Activated gamma-delta T cell treated with Interleukin-2 at 50 U/mL for 16 hours (primary cell): ENCODE measurements at places on chromosomes 1 and 21.

DNA sequence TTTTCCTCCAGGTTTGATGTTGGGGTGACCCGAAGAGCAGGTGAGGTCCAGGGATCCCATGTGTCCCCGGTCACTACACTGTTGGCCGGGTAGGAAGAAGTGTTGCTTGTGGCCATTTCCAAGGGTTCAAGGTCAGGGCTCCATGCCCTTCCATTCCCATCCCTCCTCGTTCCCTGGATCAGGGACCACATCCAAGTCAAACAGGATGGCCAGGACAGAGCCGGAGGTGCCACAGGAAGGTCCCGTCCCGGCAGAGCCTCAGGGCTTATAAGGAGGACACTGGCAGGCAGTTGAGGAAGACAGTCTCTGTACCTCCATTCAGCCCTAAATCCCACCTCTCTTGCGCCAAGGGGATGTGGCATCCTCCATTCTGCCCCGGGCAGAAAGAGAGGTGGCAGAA, 22.0 kb upstream of the FAM131C start:
- no peak for DNase-seq

GRCh38 chr1:8398677-8399076, 80.8 kb downstream of the SLC45A1 start:
- DNase-seq: no peak

- no peak for DNase-seq
These were observed 1.7 kb downstream of the WASF2 start for GRCh38 chr1:27487966-27488884.

DNA sequence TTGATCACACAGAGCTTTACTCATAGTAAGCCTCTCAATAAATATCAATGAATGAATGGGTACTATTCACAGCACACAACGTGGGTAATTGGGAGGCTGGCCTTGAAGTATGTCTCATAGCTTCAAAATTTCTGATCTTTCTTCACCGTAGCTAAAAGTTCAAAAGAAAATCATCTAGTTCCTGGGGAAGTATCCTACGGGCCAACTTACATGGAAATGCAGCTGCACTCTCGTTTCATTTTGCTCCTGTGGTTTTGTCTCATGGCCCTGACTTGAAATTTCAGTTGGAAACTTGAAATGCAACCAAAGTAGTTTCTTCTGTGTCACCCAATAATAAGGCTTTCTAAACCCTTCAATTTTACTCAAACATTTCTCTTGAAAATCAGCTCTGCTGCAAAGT, 76.1 kb upstream of the CNIH3 start:
- DNase-seq: no peak

DNA sequence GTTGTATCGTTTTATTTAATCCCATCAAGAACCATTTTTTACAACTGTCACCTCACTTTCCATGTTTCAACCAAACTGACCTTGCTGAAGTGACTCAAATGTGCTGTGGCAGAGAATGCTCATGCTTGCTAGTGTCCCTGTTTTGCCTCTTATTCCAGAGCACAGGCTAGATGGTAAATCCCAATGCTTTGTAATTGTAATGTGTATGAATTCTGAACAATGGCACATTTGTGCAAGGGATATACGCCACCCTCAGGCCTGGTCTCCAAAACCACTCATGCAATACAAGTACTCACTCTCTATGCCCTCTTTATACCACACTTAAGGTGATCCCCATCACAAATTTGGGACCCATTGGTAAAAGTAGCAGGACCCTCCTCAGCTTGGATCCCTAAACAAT, 313.6 kb downstream of the HHIPL2 start:
- no peak for DNase-seq

- no peak for DNase-seq
These were observed 1.7 kb upstream of the PTPRC start for GRCh38 chr1:198637157-198637556.

- DNase-seq: no peak
These were observed 24.4 kb upstream of the GJB5 start for GRCh38 chr1:34730485-34730884.

DNA sequence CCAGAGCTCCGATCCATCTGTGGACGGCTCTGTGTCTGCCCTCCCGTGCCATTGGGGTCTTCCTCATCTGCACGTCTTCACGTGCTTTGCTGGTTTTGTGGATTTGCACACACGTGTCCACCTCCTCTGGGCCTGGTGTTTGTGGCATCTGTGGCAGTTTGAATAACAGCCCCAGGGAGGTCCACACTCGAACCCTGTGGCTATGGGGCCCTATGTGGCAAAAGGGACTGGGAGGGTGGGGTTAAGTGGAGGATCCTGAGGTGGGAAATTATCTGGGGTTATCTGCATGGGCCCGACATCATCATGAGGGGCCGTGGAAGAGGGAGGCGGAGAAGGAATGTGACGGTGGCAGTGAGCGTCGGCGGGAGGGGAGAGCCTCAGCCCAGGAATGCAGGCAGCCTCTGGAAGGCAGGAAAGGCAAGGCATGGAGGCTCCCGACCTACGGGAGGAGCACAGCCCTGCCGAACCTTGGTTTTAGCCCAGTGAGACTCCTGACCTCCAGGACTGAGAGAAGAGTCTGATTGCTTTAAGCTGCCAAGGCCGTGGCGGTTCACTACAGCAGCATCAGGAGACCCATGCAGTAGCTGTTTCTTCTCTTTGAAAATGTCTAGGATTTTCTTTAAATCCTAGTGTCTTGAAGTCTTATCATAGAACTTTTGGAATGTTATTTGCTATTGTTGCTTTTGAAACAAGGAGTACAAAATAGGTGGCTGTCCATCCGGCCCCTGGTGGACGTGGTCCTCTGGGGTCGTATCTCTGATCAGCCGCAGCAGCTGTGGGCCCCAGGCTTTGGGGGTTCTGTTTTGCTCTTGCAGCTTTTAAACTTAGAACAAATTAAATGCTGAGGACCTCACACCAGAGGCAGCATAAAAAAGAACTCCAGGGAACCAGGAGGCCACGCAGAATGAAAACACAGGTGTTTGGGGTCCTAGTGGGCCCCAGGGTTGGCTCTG, 40.0 kb upstream of the LRRC3 start:
- no peak for DNase-seq

DNA sequence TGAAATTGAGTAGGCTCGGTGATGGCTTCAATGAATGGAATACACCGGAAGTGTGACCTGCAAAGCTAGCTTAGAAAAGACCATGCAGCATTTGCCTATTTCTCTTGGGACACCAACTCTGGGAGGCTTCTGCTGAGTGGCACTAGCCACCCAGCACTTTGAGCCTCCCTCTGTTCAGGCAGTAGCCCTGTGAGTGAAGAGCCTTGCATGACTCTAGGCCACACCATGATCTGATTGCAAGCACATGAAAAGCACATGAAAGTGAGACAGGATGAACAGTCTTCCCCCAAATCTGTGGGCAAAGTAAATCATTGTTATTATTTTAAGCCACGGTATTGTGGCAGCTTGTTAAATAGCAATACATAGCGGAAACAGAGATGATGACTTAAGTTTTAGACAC, 2.8 kb downstream of the CD48 start:
- no peak for DNase-seq

DNA sequence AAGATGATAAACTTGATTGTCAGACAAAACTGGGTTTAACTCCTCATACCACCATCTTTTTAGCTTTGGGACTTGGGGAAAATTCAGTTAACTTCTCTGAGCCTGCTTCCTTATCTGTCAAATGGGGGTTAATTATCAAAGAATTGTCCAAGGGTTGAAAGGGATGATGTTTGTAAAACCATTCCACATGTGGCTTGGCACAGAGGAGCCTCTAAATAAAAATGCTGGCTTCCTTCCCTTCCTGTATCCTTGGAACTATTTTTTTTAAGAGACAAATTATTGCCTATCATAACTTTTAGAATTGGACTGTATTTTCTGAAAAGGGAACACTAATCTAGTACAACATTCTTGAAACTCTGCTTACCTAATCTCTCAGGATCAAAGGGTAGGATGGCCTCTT, 143.4 kb upstream of the USP24 start:
- no peak for DNase-seq

- DNase-seq: no peak
These were observed 9.9 kb upstream of the KLF18 start for GRCh38 chr1:44151332-44151731.

GRCh38 chr1:247297263-247298123, 34.2 kb downstream of the ZNF496 start:
- no peak for DNase-seq

GRCh38 chr1:89262643-89263042, 10.0 kb downstream of the GBP5 start:
- DNase-seq: no peak

- no peak for DNase-seq
These were observed 110.5 kb downstream of the MAST2 start for GRCh38 chr1:45913731-45914501.

GRCh38 chr1:64834734-64835133, 89.9 kb downstream of the RAVER2 start:
- no peak for DNase-seq

GRCh38 chr1:84208935-84209334, 64.9 kb downstream of the PRKACB start:
- no peak for DNase-seq

- peak; percentile 57 for DNase-seq
These were observed 26.1 kb downstream of the MAN1C1 start for GRCh38 chr1:25642574-25643108.

- DNase-seq: peak; percentile 38
These were observed 60.7 kb downstream of the MAN1C1 start for GRCh38 chr1:25677193-25677773.

DNA sequence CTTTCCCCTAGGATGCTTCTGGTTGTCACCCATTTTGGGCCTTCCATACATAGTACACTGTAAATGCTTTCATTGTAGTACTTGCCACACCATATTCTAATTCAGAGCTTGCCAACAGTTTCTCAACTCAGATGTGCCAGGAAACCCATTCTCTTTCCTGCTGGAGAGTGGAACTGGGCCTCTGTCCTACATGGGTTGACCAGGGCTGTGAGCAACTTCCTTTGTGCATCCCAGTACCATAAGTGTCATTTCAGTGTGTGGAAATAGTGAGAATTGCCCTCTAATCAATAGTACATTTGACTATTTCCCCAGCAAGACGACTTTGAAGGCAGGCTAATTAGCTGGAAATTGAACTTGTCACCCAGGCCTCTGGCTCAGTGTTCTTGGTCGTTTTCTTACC, 74.8 kb downstream of the MTR start:
- DNase-seq: no peak

GRCh38 chr1:224494343-224494742, 59.7 kb upstream of the WDR26 start:
- no peak for DNase-seq

DNA sequence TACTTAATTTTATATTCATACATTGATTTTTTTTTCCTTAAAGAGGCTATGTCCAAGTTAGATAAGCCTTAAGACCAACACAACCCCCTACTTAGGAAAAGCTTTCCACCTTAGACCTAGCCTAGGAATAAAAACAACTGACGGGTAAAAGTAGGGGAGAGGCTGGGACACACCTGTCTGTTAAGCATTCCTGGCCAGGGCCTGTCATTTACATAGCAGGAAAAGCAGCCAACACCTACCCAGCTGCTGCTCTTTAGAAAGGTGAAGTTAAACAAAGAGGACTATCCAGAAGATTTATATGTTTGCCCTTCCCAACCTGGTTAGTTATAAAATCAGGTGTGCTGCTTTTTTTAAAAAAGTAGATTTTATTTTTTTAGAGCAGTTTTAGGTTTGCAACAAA, 29.1 kb upstream of the SAMD13 start:
- DNase-seq: no peak

- DNase-seq: no peak
These were observed 97.5 kb upstream of the KIAA1614 start for GRCh38 chr1:180815188-180815587.

DNA sequence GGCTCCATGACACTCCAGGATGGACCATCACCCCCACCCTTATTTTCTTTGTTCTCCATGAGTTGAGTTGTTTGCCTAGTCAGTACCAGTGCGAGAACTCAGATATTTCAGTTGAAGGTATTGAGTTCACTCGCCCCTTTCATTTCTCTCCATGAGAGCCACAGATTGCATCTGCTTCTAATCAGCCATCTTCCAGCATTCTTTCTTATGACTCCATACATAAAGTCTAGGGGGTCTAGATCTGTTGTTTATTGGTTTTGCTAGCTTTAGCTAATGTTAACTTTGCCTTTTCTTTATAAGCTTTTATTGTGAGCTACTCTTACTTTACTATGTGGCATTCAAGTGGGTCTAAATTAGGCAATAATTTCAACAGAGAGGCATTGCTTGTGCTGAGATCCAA, 71.6 kb upstream of the PDC start:
- DNase-seq: no peak

GRCh38 chr1:38760562-38760961, 99.0 kb downstream of the RRAGC start:
- DNase-seq: no peak
